ENCODE measurements at places on chromosomes 4 and X. TPM values are rescaled to one million over a fixed set of nuclear protein-coding genes. Genes with fewer than 3 reads are reported as not detected.

GRCh38 chr4:110088670-110089069 is 109.7 kb downstream of the ELOVL6 start:
- H3K4me1 ChIP-seq, result peaks cover 57% of the 10 kb centered on the region
- H3K4me3 ChIP-seq, result peak overlapping the region; percentile 32
- H3K36me3 ChIP-seq, result peaks cover 7% of the 10 kb centered on the region

DNA sequence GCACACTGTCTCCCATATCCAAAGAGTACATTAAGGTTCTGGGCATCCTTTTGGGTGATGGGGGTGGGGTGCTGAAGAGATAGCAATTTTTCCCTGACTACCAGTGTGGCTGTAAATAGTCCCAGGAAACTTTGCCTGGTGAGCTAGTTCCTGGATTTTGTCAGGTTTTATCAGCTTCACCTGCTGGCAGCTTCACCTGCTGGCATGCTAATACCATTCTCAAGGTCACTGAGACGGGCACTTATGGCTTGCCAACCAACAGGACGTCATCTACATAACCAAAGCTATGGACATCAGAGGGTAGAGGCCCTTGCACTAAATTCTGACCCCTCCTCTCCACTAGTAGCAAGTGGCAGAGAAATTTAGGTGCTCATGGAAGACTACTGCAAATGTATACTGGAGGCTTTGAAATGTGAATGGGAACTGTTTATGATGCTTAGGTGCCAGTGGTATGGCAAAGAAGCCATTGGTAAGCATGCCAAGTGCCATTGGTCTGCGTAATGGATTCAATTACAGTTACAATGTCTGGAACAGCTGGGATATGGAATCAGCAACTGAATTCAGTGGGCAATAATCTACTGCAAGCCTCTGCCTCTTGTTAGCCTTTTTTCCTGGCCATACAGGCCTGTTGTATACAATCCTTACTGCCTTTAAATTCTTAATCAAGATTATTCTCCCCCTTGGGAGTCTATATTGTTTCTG is 71.6 kb upstream of the SH3RF1 start:
- DNase-seq, result no peak
- no peak overlapping the region for H3K27ac ChIP-seq
- no peaks in the 10 kb centered on the region for H3K27me3 ChIP-seq
- no peaks in the 10 kb centered on the region for H3K36me3 ChIP-seq

- H3K4me3 ChIP-seq, result no peak overlapping the region
- no peaks in the 10 kb centered on the region for H3K36me3 ChIP-seq
- no peak for DNase-seq
- no peak overlapping the region for H3K27ac ChIP-seq
- no peaks in the 10 kb centered on the region for H3K4me1 ChIP-seq
These were observed 1042.1 kb upstream of the LCORL start for GRCh38 chr4:19063662-19064061.

The LPAR4 gene
- total RNA-seq, result not detected

GRCh38 chr4:158578476-158578875 is 56.8 kb downstream of the RXFP1 start:
- no peaks in the 10 kb centered on the region for H3K4me1 ChIP-seq
- H3K36me3 ChIP-seq, result no peaks in the 10 kb centered on the region
- peaks cover 5% of the 10 kb centered on the region for H3K27me3 ChIP-seq
- DNase-seq, result no peak
- H3K27ac ChIP-seq, result no peak overlapping the region
- H3K4me3 ChIP-seq, result no peak overlapping the region

DNA sequence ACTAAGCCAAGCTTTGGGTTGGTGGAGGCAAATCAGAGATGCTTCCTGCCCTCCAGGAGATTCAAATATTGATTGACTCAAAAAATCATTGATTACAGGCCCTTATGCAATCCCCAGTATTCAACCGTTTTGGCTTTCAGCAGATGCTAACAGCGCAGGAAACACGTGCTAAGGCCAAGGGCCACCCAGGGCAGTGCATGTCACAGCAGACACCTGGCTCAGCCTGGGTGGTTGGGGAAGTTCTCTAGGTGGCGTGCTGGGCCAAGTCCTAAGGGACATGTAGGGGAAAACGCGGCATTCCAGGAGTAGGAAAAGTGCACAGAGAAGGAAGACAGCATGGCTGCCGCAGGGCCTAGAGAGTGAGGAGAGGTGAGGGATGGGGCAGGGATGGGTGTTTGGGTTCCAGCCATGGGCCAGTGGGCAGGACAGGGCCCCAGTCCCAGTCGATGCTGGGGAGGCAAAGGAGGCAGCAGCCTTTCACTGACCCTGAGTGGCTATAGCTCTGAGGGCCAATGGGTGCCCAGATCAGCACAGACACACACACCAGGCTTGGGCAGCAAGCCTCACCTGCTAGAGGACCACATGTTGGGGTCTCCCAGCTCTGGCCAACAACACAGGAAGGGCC is 239.1 kb downstream of the EVC2 start:
- H3K27ac ChIP-seq, result no peak overlapping the region
- no peaks in the 10 kb centered on the region for H3K27me3 ChIP-seq
- H3K4me3 ChIP-seq, result no peak overlapping the region
- DNase-seq, result no peak
- no peaks in the 10 kb centered on the region for H3K4me1 ChIP-seq

GRCh38 chr4:176436293-176436973 is 116.7 kb downstream of the SPCS3 start:
- no peak overlapping the region for H3K4me3 ChIP-seq
- H3K27ac ChIP-seq, result no peak overlapping the region
- H3K27me3 ChIP-seq, result no peaks in the 10 kb centered on the region

- H3K36me3 ChIP-seq, result peaks cover 2% of the 10 kb centered on the region
- H3K27ac ChIP-seq, result no peak overlapping the region
- H3K4me3 ChIP-seq, result peak overlapping the region; percentile 64
- peaks cover 18% of the 10 kb centered on the region for H3K27me3 ChIP-seq
- peak; percentile 24 for DNase-seq
These were observed 507 bp downstream of the MFAP3L start for GRCh38 chr4:170025523-170026252.

DNA sequence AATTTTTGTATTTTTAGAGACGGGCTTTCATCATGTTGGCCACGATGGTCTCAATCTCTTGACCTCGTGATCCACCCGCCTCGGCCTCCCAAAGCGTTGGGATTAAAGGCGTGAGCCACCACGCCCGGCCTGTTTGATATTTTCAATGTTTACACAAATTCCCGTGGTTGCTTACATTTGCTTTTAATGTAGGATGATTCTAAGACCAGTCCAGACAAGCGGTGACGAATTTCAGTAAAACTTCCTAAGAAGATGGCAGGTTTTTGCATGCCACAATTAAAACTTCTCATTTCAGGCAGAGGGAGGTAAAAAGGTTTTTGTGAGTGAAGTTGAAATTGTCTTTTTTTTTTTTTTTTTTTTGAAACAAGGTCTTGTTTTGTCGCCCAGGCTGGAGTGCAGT is 41.4 kb upstream of the RBPJ start:
- H3K4me3 ChIP-seq, result no peak overlapping the region
- peaks cover 2% of the 10 kb centered on the region for H3K27me3 ChIP-seq
- DNase-seq, result no peak

The TSPAN7 gene
- total RNA-seq, result 0.74 TPM

The RTL9 gene
- total RNA-seq, result not detected

The MEPE gene
- not detected for total RNA-seq

DNA sequence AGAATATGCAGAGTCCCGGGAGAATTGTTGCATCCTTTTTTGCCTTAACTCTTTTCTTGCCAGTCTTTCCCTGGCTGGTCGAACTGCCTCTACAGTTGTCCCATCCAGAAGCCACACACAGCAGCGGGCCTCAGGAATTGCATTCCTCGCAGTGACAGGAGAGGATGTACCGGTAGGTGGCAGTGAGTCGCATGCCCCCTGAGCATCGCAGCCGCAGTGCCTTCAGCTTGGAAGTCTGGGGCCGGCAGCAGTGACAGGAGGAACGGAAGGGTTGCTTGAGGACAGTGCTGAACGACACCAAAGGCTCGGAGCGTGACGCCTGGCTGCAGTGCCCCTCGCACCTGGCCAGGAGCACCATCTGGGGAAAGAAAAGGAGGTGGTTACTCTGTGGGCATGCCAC is 23.5 kb downstream of the NDP start:
- peaks cover 2% of the 10 kb centered on the region for H3K27me3 ChIP-seq
- peaks cover 5% of the 10 kb centered on the region for H3K4me1 ChIP-seq
- no peaks in the 10 kb centered on the region for H3K36me3 ChIP-seq
- DNase-seq, result peak; percentile 40
- H3K27ac ChIP-seq, result no peak overlapping the region
- H3K4me3 ChIP-seq, result no peak overlapping the region
